Naive thymus-derived CD4-positive, alpha-beta T cell (primary cell): ENCODE measurements at places on chromosomes 12 and 14. TPM values are rescaled to one million over a fixed set of nuclear protein-coding genes. Genes with fewer than 3 reads are reported as not detected.
A peak's percentile ranks its signal among the peaks of the same experiment; 100 is the strongest.

DNA sequence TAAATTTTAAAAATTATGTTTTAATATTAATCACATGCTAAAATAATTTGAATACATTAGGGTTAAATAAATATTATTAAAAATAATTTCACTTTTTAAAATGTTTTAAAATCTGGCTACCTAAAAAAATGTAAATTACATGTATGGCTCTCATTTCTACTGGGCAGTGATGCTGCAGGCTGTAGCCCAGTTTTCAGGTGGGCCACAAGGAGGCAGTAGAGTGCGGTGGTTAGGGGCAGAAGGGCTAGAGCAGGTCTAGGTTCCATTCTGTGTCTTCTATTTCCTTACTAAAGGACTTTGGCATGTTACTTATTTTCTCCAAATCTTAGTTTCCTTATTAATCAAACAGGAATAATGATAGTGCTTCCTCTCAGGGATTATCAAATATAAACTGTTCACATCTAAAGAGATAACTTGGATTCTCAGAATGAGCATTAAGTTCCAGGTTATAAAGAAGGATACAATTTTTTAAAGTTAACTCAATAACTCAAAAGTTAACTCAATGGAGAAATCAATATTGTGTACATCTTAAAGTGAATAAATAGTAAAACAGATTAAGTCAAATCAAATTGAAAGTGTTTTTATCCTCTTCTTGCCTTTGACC is 54.9 kb upstream of the OVCH1 start:
- no peaks in the 10 kb centered on the region for H3K27me3 ChIP-seq
- no peak overlapping the region for H3K4me3 ChIP-seq
- no peak overlapping the region for H3K27ac ChIP-seq
- H3K4me1 ChIP-seq, result no peaks in the 10 kb centered on the region
- peak; percentile 50 for DNase-seq
- H3K36me3 ChIP-seq, result no peaks in the 10 kb centered on the region

DNA sequence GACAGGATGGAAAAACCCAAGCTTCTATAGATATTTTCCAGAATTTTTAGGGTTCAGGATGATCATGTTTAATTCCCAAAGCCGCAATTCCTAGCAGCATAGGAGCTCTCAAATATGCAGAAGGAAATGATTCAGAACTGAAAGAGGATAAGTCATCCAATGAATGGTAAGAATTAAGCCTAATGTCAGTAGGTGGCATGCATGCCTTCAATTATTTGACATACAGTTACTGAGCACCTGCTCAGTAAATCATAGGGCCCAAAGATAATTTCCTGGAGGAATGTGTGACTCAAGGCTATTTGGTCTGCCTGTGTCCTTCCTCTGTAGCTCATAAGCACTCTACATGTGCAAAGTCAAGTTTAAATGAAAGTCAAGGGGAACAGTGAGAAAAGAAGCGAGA is 116.8 kb upstream of the SLC38A4 start:
- no peaks in the 10 kb centered on the region for H3K36me3 ChIP-seq
- no peak overlapping the region for H3K27ac ChIP-seq
- no peak overlapping the region for H3K4me3 ChIP-seq
- DNase-seq, result no peak

- no peaks in the 10 kb centered on the region for H3K27me3 ChIP-seq
- H3K27ac ChIP-seq, result peak overlapping the region; percentile 92
- peaks cover 32% of the 10 kb centered on the region for H3K36me3 ChIP-seq
- no peak for DNase-seq
- H3K4me1 ChIP-seq, result peaks cover 39% of the 10 kb centered on the region
These were observed 624 bp downstream of the M6PR start for GRCh38 chr12:8948701-8949341.

DNA sequence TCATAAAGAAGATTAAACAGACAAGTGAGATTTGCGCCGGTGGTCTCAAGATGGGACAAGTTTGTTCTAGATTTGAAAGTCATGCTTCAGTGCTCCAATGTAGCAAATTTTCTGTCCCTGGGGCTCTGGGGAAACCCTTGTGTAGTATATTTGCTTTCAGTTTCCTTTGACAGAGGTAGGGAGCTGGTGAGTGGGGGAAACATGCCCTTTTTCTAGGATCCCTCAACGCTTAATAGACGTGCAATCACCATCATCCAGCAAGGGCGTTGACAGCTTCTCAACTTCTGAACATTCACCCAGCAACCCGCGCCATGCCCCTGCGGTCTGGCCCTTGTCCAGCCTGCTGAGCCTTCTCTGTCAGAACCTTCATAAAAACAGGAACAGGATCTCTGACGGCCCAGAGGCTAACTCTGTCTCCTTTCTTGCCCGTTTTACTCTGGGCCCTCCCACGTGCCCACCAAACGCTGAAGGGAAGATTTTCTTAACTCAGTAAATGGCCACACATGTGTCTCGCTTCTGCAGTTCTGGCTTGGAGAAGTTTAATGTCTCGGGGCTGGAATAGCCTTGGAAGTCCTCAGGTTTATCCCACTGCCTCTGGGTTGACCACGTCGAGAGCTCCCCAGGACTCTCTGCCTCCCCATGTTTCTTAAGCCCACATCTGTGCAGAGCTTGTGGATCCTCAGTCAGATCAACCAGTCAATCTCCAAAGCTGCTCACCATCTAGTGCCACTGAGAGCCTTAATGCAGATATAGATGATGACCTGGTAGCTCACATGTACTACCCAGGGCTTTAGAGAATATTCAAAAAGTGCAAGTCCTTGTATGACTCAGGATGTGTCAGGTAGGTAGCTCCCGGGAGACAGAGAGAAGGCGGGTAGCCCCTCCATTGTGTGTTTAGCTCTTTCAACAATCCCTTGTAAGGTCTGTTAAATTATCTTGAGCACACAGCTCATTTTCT is 58.1 kb upstream of the CCND2 start:
- H3K36me3 ChIP-seq, result no peaks in the 10 kb centered on the region

DNA sequence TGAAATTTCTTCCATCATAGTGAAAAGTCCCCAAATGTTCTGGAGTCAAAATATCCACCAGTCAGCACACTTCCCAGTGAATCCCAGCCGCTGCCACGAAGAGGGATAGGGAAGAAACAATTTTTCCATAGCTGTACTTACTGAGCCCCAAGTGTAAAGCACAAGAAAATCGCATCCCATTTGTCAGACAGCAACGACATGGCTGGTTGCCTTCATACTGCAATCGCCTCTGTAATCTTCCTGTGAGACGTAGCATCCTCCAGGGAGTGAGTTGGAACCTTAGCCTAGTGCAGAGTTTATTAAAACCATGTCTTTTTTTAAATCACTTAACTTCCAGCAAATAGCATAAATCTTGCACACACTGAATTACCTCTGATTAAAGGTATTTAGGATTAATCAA is 56.8 kb downstream of the GNG2 start:
- peaks cover 23% of the 10 kb centered on the region for H3K4me1 ChIP-seq
- H3K27me3 ChIP-seq, result no peaks in the 10 kb centered on the region
- H3K4me3 ChIP-seq, result no peak overlapping the region
- no peaks in the 10 kb centered on the region for H3K36me3 ChIP-seq
- no peak overlapping the region for H3K27ac ChIP-seq
- no peak for DNase-seq

DNA sequence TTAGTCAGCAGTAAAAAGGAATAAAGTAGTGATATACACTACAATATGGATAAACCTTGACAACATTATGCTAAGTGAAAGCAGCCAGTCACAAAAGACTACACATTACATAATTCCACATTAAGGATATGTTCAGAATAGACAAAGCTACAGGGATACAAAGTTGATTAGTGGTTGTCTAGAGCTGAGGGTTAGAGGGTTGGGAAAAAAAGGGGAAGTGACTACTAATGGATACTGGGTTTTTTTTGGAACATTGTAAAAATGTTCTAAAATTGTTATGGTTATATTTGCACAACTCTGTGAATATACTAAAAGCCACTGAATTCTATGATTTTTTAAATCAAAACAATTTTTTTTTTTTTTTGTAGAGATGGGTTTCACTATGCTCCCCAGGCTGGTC is 4.8 kb upstream of the NGDN start:
- H3K4me3 ChIP-seq, result no peak overlapping the region
- no peak for DNase-seq
- H3K27me3 ChIP-seq, result no peaks in the 10 kb centered on the region
- H3K27ac ChIP-seq, result no peak overlapping the region

DNA sequence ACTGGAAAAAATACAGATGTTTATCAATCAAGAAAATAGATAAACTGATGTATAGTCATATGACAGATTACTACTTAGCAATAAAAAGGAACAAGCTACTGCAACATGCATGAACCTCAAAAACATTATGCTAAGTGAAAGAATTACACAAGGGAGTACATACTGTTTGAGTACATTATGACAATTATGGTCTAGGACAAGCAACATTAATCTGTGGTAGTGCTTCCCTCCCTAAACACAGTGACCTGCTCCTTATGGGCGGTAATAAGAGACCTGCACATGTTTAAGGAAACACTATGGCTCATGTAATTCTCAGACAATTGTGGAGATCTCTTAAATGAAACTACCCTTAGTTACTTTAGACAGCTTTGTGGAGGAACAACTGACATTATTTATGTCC is 421.2 kb upstream of the FBXO33 start:
- H3K4me3 ChIP-seq, result no peak overlapping the region
- H3K4me1 ChIP-seq, result no peaks in the 10 kb centered on the region
- H3K36me3 ChIP-seq, result no peaks in the 10 kb centered on the region
- no peaks in the 10 kb centered on the region for H3K27me3 ChIP-seq
- H3K27ac ChIP-seq, result no peak overlapping the region

DNA sequence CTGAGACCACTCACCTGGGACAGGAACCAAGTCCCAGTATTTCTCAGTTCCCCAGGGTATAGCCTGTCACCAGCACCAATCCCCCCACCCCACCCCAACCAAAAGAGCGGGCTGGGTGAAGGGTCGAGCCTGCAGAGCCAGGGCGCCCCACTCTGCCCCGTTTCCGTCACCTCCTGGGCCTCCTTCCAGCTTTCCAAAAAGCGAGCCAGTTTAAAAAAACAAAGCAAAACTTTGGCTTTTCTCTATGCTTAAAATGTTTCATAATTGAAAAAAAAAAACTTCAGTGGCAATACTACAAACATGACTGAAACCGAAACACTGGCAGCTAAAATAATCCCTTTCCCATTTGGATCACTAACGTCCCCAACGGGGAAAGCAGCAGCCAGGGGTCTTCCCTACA is 7.5 kb downstream of the CAMKK2 start:
- H3K36me3 ChIP-seq, result no peaks in the 10 kb centered on the region
- H3K4me3 ChIP-seq, result no peak overlapping the region
- H3K27me3 ChIP-seq, result no peaks in the 10 kb centered on the region
- no peak for DNase-seq
- H3K4me1 ChIP-seq, result no peaks in the 10 kb centered on the region

GRCh38 chr12:1107669-1108068 is 116.6 kb downstream of the ERC1 start:
- no peaks in the 10 kb centered on the region for H3K4me1 ChIP-seq
- H3K27ac ChIP-seq, result no peak overlapping the region
- no peaks in the 10 kb centered on the region for H3K27me3 ChIP-seq
- no peak for DNase-seq
- no peaks in the 10 kb centered on the region for H3K36me3 ChIP-seq

GRCh38 chr12:124322271-124322998 is 27.5 kb downstream of the RFLNA start:
- H3K4me3 ChIP-seq, result no peak overlapping the region

- H3K36me3 ChIP-seq, result no peaks in the 10 kb centered on the region
- no peaks in the 10 kb centered on the region for H3K27me3 ChIP-seq
- no peak for DNase-seq
These were observed 127.2 kb downstream of the SLC15A5 start for GRCh38 chr12:16150276-16150675.

GRCh38 chr12:98863167-98863566 is 218.1 kb downstream of the APAF1 start:
- DNase-seq, result no peak
- no peaks in the 10 kb centered on the region for H3K27me3 ChIP-seq
- no peak overlapping the region for H3K27ac ChIP-seq
- no peaks in the 10 kb centered on the region for H3K36me3 ChIP-seq

GPR162 gene
- total RNA-seq, result 0.38 TPM
